ENCODE measurements at places on chromosomes 1 and 21.

GRCh38 chr1:9291914-9292360, 757 bp upstream of the SPSB1 start:
- DNase-seq = peak; percentile 52

GRCh38 chr1:66764994-66765578, 12.8 kb downstream of the DYNLT5 start:
- peak; percentile 68 for DNase-seq

GRCh38 chr1:230501242-230501641, 75.1 kb upstream of the PGBD5 start:
- no peak for DNase-seq

- no peak for DNase-seq
Measured at GRCh38 chr1:232114985-232115384, 488.4 kb downstream of the DISC1 start.

DNA sequence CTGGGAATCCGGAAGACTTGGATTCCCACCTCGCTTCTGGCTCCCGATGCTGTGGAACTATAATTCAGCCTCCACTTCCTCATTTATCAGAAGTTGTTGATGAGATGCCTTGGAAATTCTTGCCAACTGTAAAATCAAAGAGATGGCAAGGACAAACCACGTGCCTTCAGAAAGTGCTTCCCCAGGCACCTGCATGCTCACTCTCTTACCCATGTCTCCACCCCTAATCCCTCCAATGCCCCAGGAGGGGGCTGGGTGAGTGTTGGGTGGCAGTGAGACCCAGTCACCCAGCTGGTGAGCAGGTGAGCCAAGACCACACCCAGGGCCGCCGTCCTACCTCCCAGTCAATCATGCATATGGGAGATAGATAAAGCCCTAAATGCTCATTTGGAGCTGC, 160.8 kb downstream of the PSMG1 start:
- DNase-seq = no peak

GRCh38 chr1:86567341-86567740, 20.5 kb downstream of the CLCA4 start:
- DNase-seq = no peak

GRCh38 chr1:180195916-180196315, 34.1 kb upstream of the LHX4 start:
- DNase-seq = no peak

- DNase-seq = no peak
Measured at GRCh38 chr1:230517786-230518185, 91.7 kb upstream of the PGBD5 start.

- peak; percentile 24 for DNase-seq
Measured at GRCh38 chr1:57623039-57623790, 199.4 kb upstream of the DAB1 start.

DNA sequence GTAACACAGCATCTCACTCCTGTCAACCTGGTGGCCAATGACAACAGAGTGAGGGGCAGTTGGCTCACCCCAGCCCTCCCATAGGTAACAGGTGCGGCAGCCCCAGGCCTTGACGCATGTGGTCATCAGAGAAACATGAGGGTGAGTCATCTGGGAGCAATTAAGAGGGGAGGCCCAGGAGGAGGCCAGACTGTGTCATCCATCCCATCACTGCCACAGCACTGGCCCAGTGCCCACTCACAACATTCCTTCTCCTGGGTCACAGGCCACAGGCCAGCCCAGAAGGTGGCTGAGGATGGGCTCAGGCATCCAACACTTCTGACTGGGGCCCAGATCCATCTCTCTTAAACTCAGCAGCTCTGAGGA, 17.1 kb downstream of the TEX35 start:
- DNase-seq = no peak

- no peak for DNase-seq
Measured at GRCh38 chr1:94962409-94963265, 35.7 kb upstream of the CNN3 start.

- DNase-seq = no peak
Measured at GRCh38 chr1:1917995-1918900, 831 bp downstream of the TMEM52 start.

DNA sequence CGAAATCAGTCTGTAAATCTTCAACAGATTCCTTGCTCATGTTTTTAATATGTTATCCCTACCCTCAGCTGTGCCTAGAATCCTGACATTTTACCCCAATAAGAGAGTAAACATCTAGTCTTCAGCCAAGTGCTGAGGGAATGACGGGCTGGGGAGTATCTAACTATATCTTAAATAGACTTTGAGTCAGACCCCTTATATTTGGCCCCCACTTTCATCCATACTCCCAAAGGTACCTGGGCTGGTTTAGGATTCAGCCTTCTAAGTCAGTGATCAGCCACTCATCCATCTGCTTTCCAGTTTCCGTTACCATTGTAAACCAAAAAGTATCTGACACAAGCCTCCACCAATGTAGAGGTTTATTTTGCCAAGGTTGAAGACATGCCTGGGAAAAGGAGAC, 36.1 kb upstream of the CNIH3 start:
- DNase-seq = no peak

DNA sequence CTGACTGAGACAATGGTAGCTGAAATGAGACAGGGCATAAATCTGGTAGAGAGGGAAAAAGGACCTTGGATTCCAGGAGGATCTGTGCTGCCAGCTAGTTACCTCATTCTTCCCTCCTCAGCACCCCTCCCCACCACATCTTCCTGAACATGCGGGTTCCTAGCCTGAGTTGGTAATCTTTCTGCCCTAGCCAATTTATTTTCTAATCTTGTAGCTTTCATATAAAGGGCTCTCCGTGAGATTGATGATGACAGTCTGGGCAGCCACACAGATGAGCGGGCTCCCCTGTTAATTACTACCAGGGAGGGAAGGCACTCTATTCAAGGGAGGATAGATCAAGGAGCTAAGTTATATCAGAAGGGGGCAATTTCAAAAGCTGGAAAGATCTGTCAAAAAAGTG, 20.2 kb downstream of the ARHGEF11 start:
- no peak for DNase-seq

DNA sequence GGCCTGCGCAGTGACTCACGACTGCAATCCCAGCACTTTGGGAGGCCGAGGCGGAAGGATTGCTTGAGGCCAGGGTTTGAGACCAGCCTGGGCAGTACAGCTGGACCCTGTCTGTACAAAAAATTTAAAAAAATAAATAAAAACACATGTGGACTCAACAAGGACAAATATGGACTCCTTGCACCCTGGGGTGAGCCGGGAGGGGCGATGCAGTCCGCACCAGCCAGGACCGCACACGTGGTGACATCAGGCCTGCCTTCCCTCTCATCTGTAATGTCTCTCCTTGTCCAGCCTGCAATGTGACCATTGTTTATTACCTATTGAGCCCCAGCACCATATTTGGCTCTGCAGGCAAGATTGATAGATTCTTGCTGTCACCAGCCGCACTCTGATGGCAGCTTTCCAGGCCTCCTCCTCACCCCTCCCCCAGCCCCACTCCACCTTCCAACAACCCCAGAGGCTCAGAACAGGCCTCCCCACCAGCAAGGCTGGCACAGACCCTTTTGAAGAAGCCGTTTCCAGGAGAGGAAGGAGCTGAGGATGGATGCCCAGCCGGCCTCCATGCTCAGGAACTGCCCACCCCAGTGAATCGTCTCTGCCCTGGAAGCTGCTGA, 55.2 kb downstream of the IRF2BP2 start:
- no peak for DNase-seq

DNA sequence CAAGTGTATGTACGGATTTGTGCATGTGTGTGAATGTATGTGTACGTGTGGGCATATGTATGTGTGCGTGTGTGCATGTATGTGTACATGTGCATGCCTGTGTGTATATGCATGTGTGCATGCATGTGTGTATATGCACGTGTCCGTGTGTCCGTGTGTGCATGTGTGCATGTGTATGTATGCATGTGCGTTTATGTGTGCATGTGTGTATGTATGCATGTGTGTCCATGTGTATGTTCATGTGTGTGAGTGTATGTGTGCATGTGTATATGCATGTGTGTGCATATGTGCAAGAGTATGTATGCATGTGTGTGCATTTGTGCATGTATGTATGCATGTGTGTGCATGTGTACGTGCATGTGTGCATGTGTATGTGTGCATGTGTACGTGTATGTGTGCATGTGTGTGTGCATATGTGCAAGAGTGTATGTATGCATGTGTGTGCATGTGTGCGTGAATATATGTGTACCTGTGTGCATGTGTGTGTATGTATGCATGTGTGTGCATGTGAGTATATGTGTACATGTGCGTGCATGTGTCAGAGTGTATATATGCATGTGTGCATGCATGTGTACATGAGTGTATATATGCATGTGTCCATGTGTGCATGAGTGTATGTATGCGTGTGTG, 15.6 kb downstream of the EPHA8 start:
- DNase-seq = no peak

DNA sequence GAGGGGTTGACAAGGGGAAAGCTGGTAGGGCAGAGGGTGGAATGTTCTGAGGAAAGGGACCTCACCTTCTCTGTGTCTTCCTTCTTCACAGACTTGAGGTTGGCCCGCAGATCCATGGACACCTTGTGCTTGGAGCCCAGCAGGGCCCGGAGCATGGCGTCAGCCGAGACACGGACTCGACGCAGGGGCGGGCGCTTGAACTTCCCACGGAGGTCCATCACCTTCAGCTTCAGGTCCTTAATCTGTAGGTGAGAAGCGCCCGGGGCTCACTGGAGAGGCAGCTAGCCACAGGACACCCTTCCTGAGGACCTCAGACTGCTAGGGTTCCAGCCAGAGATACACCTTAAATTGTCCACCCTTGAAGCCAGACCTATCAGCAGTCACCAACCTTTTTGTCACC, 10.2 kb downstream of the TNNI1 start:
- no peak for DNase-seq

DNA sequence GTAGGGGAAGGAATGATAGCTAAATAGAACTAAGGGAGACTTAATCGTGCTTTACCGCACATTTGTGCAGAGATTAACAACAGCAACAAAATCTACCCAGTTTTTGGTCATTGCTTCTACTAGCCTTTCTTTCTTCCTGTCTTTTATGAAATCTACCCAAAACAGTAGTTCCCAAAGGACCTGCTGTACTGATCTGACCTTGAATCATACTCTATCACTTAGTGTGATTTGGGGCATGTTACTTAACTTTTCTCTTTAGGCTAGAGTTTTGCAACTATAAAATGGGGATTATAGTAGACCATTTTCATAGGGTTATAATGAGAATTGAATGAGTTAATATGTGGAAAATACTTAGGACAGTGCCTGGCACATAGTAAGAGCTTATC, 30.5 kb upstream of the MACF1 start:
- DNase-seq = no peak

DNA sequence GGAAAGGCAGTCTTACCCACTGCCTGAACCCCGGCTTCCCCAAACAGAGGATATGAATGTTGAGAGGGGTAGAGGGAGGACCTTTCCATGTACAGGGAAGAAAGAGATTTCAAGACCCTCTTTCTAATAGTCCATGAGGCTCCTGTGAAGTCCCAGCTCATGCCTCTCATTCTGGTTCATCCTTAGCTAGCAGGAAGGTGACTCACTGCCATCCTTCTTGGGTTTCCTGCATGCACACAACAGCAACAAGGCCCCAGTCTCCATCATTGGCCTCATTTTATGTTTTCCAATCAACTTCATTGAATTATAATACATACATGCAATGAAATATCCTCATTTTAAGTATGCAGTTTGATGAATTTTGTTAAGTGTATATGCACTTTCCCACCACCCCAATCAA, 46.2 kb downstream of the SYT2 start:
- no peak for DNase-seq

GRCh38 chr1:41887365-41887764, 31.4 kb downstream of the HIVEP3 start:
- no peak for DNase-seq

DNA sequence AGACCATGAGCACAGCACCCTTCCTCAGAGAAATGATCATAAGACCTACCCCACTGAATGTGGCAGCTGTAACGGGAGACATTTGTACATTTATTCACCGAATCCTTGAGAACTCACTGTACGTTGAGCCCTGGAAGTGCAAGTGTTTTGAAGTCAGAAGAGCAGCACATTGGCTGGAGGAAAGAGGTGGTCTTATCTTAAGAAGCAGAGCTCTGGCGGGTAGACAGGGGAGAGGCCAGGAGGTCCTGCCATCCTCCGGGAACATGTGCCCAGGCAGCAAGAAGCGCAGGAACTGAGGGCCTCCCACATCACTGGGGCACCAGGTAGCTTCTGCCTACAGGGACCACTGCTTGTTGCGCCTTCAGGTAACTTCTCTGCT, 169.2 kb upstream of the IRF2BP2 start:
- no peak for DNase-seq

GRCh38 chr1:154954541-154954940, 1.4 kb downstream of the PBXIP1 start:
- no peak for DNase-seq

DNA sequence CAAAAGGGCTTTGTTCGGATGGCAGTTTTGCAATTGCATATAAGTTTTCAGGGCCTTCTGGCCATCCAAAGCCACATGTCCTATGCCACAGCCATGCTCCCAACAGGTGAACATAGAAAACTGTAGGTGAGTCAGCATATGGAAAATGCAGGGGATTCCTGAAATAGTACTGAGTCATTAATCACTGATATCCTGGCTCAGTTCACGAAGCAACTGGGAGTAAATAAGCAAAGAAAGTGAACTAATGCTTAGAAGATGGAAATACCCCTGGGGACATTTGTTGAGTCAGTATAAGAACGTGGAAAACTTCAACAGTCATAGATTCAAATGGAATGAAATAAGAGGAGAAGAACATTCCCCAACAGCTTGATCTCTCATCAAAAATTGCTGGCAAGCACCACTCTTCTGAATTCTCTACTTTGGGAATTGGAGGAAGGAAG, 148.9 kb upstream of the RUNX1 start:
- DNase-seq = no peak

GRCh38 chr1:231597971-231598370, 28.6 kb upstream of the DISC1 start:
- no peak for DNase-seq

- no peak for DNase-seq
Measured at GRCh38 chr1:58257003-58257402, 289.5 kb downstream of the OMA1 start.

DNA sequence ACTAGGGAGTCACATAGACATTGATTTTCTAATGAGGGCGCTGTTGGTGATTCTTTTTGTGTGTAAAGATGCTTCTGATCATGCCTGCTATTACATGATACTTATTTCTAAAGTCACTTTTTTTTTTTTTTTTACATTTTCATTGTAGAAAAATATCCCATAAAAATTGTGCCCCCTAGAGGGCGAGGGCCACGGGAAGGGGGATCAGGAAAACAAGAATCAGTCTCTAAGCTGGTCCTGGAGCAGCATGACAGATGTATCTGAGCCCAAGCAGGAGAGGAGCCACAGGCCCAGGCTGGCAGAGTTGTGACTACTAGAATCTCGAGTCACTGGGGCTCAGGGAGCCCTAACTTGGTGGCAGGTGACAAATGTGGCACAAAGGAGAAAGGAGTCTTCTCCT, 28.1 kb downstream of the ZSCAN20 start:
- peak; percentile 13 for DNase-seq

GRCh38 chr1:89746424-89747149, 74.2 kb upstream of the LRRC8D start:
- no peak for DNase-seq
